Epithelial cell of proximal tubule (primary cell): ENCODE measurements at places on chromosomes 16 and 17. TPM values are rescaled to one million over a fixed set of nuclear protein-coding genes. Genes with fewer than 3 reads are reported as not detected.

TGFB1I1 gene
- total RNA-seq: 56.8 and 62.2 TPM in 2 replicates

TP53TG3 gene
- not detected in 2 replicates for total RNA-seq

KRT27 gene
- not detected in 2 replicates for total RNA-seq

NACA2 gene
- total RNA-seq: not detected in 2 replicates

PRSS33 gene
- total RNA-seq: not detected in 2 replicates

DNA sequence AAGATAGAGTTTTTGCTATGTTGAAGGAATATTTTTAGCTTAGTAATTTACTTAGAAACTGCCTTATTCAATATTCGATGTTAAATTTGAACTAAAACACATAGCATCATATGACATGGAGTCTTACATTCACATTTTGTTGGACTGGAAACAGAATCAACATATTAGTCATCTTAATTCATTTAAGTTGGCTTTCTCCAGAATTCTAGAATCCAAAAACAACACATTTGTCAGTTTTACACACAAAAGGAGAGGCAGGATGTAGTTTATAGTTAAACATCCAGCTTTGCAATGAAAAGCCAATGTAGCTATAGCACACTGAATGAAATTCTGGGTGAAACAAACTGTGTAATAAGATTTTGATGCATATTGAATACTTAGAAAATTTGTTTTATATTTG, 43.3 kb downstream of the WWOX start:
- no peak for DNase-seq

- DNase-seq: no peak
Observed at GRCh38 chr16:22323959-22324786, 27.0 kb downstream of the POLR3E start.

DNA sequence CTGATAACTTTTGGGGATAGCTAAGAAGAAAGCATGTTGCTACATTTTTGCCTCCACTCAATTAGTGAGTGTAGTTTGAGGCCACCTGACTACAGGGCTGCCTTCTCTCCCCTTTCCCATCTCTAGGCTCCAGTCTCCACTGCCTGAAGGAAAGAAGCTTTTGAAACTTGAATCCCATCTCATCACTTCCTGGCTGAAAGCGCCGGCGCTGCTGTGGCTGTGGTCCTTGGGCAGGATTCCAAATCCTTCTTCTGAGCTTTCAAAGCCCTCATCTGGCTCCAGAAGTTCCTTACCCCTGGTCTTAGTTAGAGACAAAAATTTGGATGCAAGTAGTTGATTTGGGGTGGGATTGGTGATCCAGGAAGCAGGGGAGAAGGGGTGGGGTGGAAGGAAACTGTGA, 119.4 kb downstream of the FOXL1 start:
- DNase-seq: no peak

TMEM98 gene
- total RNA-seq: 139 and 180 TPM in 2 replicates

- no peak for DNase-seq
Observed at GRCh38 chr16:85181739-85182129, 69.5 kb upstream of the CIBAR2 start.

- DNase-seq: no peak
Observed at GRCh38 chr17:12599186-12599920, 66.3 kb upstream of the MYOCD start.

GRCh38 chr16:49731911-49732310, 124.0 kb downstream of the ZNF423 start:
- DNase-seq: no peak

GRCh38 chr17:3685174-3685573, 10.8 kb downstream of the P2RX5 start:
- no peak for DNase-seq

DNA sequence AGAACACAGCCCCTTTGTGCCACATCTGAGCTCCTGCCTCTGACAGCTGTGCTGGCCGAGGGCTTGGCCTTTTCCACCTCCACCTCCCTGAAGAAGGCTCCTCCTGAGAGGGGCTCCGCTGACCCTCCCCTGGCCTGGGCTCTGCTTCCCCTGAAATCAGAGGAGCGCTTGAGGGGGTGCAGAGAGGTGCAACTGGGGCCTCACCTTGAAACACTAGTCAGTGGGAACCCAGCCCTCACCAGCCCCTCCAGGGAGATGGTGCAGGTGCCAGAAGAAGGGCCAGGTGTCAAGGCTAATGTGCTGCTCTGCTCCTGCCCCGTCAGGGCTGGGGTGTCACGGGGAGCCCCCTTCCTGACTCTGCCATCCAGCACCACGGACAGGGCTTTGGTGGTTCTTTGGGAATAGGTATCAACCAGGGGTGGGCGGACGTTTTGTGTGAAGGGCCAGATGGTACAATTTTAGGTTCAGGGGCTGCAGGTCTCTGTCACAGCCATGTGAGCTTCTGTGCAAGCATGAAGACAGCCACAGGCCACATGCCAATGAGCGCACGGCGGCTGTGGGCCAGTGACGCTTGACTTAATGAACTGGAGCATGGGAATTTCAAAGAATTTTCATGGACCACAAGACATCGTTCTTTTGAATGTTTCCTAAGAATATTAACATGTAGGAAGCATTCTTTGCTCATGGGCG, 2.1 kb upstream of the ZG16B start:
- DNase-seq: no peak

ABCA3 gene
- 8.4 and 17.1 TPM in 2 replicates for total RNA-seq

BTBD17 gene
- not detected in 2 replicates for total RNA-seq

DNA sequence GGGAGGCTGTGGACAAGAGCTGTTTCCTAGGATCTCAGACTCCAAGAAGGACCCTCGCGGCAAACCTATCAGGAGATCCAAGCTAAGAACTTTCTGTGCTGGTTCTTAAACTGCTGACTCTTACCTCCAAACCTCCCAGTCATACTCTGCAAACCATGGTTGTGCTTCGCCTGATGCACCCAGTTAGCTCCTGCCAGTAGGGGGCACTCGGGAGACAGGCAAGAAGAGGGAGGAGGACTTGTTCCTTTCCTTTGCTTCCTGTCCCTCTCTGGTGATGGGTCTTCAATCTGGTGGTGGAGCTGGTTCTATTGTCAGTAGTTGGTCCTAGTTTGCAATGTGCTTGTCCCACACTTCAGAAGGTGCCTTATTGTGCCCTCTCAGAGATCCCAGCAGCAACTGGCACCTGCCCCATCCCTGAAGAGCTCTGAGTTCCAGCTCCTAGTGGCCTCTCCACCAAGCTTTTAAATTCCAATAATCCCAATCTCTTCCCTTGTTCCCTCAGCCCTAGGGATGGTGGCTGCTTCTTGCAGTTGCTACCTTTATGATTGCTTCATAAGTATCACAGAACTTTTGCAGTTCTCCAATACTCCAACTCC, 113.5 kb upstream of the RPL38 start:
- DNase-seq: peak; percentile 1

- no peak for DNase-seq
Observed at GRCh38 chr17:72523491-72523890, 402.7 kb downstream of the SOX9 start.

DNA sequence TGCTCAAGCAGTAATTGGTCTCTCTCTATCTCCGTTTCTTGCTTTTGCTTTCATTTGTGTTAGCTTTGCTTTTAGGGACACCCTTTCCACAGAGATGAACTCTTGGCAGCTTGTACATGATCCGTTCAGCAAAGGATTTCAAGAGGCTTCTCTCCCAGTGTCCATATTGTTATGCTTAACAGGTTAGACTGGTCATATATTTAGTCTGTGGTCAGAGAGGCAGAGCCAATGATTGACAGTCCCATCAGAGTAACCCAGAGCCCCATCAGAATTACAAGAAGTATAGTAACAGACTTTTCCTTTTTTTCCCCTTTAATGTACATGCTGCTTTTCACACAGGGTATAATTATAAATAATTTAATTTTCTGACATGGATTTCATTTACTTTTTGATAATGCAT, 34.4 kb downstream of the GDPD1 start:
- DNase-seq: no peak

HS3ST3A1 gene
- total RNA-seq: 5.8 and 17.3 TPM in 2 replicates

DNA sequence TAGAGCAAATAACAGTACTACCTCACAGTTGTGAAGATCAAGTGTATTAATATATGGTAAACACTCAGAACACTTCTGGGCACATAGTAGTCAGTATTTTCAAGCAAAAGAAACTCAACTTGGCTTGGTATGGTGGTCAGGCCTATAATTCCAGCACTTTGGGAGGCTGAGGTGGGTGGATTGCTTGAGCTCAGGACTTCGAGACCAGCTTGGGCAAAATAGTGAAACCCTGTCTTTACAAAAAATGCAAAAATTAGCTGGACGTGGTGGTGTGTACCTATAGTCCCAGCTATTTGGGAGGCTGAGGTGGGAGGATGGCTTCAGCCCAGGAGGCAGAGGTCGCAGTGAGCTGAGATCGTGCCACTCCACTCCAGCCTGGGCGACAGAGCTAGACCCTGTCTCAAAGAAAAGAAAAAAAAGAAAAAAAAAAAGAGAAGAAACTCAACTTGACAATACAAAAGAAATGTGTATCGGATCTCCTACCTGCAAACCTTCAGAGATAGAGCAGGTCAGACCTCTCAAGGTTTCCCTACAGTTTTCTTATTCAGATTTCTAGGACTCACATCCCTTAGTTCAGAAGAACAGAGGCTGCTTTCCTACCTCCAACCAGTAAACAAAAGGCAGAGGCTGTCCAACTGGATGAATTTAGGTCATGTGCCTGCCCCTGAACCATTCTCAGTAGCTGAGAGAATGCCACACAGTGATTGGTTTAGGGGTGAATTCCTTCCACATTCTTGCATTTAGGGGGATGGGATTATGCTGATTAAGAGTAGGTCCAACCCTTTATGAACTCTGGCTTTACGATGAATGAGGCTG, 1.7 kb upstream of the KPNA2 start:
- peak; percentile 64 for DNase-seq

KRTAP1-3 gene
- not detected in 2 replicates for total RNA-seq

- DNase-seq: no peak
Observed at GRCh38 chr16:66220702-66221101, 145.8 kb upstream of the CDH5 start.

MGAT5B gene
- total RNA-seq: 1.7 and 7.5 TPM in 2 replicates

GRCh38 chr17:48715496-48716399, 6.6 kb downstream of the PRAC1 start:
- no peak for DNase-seq

- DNase-seq: no peak
Observed at GRCh38 chr16:63488955-63489354, 1452.7 kb upstream of the CDH8 start.

DNA sequence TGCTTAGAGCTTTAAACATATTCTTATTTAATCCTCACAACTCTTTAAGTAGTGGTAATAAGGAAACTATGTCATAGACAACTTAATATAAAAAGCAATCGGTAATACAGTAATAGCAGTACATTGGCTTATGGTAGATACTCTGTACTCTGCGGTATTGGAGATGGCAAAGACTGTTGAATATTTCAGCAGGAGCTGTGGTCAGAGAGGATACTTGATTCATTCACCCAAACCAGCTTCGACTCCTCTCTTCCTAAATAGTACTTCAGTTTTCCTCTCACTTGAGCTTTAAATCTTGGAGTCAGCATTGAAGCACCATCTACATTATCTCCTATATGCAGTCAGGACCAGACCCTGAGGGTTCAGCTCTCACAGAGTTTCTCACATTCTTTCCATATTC, 169.3 kb downstream of the CYB561 start:
- no peak for DNase-seq

ABAT gene
- total RNA-seq: 1.6 and 3.9 TPM in 2 replicates

GRCh38 chr17:63762161-63763078, 11.0 kb downstream of the CCDC47 start:
- DNase-seq: no peak

GRCh38 chr17:58660621-58661020, 31.2 kb downstream of the TEX14 start:
- DNase-seq: no peak

ABI3 gene
- total RNA-seq: 0.86 and 1.1 TPM in 2 replicates

- no peak for DNase-seq
Observed at GRCh38 chr16:23967775-23968174, 132.0 kb downstream of the PRKCB start.

DNA sequence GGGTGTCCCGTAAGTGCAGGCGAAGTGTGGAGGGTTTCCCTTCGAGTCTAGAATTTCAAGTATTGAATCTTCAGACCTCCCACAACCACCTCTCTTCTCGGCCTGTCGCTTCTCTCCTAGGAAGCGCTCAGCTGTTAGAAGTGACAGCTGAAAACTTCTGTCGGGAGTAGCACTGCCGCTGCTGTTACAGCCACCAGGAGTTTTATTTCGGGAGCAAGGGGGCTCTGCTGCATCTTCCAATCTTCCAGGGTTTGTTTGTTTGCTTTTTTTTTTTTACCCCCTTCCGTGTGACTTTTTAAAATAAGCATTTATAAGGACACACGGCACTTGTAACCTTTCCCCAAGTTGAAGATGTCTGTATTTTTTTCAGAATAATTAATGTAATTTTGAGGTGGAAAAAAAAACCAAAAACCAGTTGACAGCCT, 767 bp downstream of the RPS6KB1 start:
- DNase-seq: no peak

GRCh38 chr17:77429369-77429968, 288.7 kb downstream of the SEC14L1 start:
- DNase-seq: no peak

- no peak for DNase-seq
Observed at GRCh38 chr17:6570731-6571451, 14.5 kb upstream of the PITPNM3 start.

GRCh38 chr16:51734220-51734619, 583.1 kb upstream of the SALL1 start:
- no peak for DNase-seq

- DNase-seq: no peak
Observed at GRCh38 chr16:29014561-29015069, 29.8 kb downstream of the LAT start.

GRCh38 chr16:76118344-76118743, 158.9 kb upstream of the CNTNAP4 start:
- no peak for DNase-seq

SULT1A4 gene
- total RNA-seq: 2.2 and 2.9 TPM in 2 replicates

GRCh38 chr17:1251866-1252608, 18.2 kb upstream of the BHLHA9 start:
- no peak for DNase-seq

DNA sequence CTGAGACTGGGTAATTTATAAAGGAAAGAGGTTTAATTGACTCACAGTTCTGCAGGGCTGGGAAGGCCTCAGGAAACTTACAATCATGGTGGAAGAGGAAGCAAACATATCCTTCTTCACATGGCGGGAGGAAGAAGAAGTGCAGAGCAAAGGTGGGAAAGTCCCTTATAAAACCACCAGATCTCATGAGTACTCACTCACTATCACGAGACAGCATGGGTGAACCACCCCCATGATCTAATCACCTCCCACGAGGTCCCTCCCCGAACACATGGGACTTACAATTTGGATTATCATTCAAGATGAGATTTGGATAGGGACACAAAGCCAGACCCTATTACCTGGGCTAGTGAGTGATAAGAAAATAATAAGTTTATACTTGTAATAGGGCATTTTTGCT, 70.6 kb upstream of the HS3ST2 start:
- no peak for DNase-seq

RNF157 gene
- total RNA-seq: 5.0 and 10.0 TPM in 2 replicates
